ENCODE measurements at places on chromosomes 1 and 21.

DNA sequence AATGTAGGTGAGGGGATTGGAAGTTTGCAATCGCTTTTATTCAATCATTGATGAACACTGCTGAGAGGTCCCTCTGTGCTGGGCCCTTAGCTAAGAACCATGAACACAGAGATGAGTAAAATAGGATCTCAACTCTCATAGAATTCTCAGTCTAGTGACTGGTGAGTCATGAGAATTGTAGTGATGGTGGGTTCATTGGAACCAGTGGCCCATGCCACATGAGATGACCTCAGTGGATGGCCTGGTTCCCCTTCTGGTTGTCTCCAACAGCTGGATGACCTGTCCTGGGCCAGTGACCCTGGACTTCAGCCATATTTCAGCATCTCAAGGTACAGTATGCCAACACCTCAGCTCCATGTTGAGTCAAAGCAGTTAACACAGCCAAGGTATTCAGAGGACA lies 21.3 kb upstream of the S100A10 start:
- DNase-seq: no peak

DNA sequence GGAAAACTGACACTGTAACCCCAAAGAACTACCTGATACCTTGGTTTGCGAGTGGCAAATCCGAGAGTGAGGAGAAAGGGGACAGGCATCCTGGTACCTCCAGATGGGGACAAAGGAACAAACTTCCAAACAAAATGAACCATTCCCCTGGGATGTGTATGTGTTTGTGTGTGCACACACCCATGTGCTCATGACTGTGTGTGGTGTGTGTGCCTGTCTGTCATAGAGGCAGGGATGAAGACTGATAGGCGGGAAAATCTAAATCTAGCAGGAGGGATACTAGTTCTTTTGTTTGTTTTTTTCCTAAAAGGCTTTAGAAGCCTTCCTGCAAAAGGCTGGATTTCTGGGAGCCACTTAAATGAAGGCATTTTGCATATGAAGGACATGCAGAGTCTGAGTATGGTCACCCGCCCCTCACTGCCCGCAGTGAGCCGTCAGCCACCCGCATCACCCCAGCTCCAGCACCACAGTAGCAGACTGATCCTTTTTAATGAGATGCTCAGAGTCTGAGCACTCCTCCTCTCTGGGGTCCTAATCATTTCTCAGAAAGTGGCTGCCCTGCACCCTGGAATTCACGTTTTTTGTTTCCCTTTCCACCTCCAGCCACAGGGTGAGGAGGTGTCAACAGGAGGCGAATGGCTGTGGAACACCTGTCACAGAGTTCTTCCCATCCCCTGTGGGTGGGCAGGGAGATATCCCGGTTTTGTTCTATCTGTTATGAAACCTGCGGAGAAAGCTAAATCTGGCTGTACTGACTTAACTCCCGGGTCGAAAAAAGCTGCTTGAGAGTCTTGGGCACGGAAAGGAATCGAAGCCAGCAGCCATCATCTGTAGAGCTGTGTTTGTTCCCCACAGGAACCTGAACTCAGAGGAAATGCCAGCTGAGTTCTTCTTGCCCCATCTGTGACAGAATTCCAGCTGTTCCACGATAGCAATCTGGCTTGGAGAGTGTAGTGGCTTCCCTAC lies 34.9 kb downstream of the UTP25 start:
- no peak for DNase-seq

GRCh38 chr21:35051287-35051818 lies 2.3 kb upstream of the RUNX1 start:
- DNase-seq: peak; percentile 78

- no peak for DNase-seq
These were observed 4.5 kb downstream of the PRELP start for GRCh38 chr1:203480084-203480483.

DNA sequence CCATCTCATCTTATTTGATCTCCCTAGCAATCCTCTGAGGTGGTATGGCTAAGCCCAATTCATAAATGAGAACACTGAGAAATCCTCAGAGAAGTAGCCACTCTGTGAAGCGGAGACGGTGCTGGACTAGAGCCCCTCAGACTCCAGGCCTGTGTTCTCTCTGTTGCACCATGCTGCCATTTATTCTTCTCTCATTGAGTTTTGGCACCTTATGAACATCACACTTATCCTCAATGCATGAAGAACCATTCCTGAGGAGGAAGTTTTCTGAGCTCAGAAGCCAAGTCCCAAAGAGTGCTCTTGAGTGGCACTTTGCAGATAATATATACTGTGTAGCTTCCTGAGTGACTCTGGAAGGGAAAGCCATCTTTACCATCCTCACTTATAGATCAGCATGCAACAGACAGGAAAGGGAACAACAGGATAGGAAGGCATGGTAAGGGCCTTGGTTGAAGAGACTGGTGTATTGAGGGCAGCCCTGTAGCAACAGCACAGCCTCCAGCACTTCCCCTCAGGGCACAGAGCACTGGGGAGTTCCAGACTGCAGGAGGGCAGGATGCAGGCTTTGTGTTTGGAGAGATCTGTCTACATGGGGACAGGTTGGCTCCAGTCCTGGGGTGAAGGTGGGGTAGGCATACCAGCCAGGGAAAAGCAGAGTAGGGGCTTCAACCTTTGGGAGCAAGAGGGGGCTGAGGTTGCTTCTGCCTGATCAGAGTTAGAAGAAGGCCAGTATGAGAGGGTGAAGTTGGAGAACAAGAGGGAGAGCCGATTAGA lies 1.6 kb upstream of the CRNN start:
- no peak for DNase-seq

DNA sequence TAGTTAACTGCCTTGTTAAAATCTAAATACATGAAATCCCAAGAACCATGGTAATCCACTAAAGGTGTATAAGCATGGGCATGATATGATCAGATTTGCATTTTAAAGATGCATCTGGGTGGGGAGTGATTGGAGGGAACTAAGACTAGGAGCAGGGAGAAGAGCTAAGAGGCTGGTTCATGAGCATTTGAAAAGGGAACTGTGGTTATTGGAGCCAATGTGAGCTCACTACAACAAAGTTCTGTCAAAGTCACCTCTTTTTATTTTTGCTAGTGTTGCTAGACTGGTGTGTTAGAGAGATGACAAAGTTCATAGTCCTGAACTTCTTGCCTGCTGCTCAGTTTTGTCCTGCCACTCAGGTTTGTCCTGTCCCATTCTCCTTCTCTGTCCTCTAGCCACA lies 67.1 kb upstream of the LRRC8D start:
- no peak for DNase-seq

- peak; percentile 43 for DNase-seq
These were observed 9.3 kb downstream of the CBR1 start for GRCh38 chr21:36079010-36079649.

- no peak for DNase-seq
These were observed 40.0 kb upstream of the PTPRC start for GRCh38 chr1:198598796-198599321.

- DNase-seq: no peak
These were observed 23.0 kb upstream of the CAMK1G start for GRCh38 chr1:209560529-209560928.

DNA sequence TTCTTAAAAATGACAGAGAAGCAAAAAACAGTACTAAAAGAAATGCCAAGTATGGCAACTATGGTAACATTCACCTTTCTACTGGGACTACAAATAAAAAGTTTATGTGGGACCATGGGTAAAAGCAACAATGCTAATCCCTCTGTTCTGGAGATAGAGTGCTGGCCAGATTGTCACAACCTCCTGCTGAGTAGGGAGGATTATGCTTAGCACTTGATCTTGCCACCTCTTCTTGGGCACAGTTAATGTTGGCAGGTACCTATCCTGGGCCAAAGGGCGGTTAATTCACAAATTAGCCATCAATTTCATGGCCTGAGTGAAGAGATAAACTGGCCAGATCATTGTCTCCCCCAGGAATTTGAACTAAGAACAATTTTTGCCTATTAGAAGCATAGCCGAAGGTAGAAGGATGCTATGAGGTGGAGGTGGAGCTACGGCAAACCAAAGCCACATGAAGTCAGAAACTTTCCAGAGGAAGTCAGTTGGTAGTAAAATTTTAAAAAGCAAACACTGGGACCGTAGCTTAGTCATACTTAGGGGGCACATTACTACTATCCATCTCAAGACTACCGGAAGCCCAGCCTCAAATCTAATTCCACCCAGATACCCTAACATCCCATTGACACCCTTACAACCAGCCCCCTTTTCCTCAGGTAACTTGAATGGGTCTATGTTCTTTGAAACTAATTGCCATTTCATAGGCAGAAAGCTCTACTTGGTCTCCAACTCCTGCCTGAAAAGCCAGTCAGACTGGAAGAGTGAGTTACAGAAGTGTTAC lies 2.7 kb downstream of the SCYL3 start:
- peak; percentile 24 for DNase-seq

GRCh38 chr1:10900691-10901090 lies 104.2 kb upstream of the CASZ1 start:
- DNase-seq: no peak

GRCh38 chr21:42058631-42059111 lies 12.4 kb upstream of the UMODL1 start:
- no peak for DNase-seq

- DNase-seq: no peak
These were observed 77.9 kb upstream of the DPT start for GRCh38 chr1:168806952-168807351.

DNA sequence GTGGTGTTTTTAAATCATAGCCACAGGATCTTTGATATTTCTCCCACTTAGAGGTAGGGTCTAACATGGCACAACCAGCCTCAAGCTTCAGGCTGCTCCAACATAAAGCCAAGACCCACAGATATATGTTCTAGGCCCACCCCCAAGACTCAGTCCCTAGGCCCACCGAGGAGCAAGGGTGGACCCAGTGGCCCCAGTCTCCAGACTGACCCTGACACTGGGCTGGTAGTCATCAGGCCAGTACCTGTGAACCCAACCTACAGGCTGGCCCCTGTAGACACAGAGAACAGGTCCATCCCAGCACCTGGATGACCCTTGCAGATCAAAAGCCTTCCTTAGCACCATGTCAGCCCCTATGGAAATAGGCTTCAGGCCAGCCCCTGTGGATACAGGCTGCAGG lies 60.5 kb downstream of the NEGR1 start:
- DNase-seq: no peak

- DNase-seq: no peak
These were observed 274.9 kb downstream of the LMO4 start for GRCh38 chr1:87603626-87604025.

- DNase-seq: no peak
These were observed 4.8 kb upstream of the CAMSAP2 start for GRCh38 chr1:200733907-200734306.

DNA sequence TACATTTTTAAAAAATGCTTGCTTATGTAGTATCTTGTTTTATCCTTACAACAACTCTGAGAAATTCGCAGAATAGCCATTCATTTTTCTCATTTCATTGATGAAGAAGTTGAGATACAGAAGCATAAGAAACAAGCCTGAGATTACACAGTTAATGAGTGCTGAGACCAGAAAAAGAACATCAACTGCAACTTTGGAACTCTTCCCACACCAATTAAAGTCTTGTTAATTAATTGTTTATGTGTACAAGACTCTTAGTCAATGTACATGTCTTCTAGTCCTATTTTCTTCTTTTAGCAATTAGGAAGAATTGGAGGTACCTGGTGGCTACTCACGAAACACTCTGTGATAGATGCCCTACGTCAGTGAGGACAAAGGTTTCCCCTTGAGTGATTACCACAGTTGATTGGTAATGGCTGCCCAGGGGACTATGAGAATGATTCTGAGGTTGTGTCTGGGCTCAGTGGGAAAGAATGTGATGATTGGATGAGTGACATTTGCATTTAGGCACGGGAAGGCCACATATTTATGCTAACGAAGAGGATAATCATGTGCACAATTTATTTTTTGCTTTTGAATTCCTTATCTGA lies 187.4 kb upstream of the KCNK2 start:
- DNase-seq: no peak

DNA sequence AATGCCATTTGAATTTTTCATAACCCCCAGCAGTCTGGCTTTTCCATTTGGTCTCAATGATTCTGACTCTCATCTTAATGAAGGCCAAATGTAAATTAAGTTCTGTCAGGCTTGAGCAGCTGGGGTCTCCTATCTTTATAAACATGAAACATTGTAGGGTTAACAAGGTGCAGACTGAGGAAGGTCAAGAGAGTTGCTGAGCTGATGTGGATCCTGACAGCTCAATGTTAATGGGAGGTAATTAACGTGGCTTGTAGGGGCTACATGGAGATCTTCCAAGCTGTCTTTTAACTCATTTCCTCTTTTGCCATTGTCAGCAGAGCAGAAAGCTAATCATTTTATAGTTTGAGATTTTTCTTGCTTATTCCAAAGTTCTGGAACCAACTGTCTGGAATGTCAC lies 55.2 kb downstream of the FGGY start:
- DNase-seq: no peak

DNA sequence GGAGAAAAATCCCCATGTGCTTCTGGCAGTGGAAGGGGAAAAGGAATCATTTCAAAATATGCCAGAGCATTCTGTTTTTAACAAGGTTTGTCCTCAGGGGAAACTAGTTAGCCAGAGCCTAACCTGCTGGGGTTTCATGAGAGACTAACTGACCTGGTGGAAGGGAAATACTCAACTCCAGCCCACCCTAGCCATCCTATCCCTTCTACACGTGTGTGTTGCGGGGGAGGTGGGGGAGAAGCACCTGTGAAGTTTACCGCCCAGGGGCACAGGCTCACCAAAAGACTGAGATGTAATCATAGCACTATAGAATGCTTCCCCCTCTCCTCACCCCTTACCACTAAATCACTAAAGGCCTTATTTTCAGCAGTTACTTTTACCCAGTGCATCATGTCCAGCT lies 139.5 kb downstream of the GRIK3 start:
- no peak for DNase-seq

Data from activated CD4-positive, alpha-beta T cell treated with anti-CD3 and anti-CD28 coated beads, Interleukin-2, amount 50 U/mL, for 4 hours (primary cell).